ENCODE measurements at places on chromosomes 11 and 22.
A peak's percentile ranks its signal among the peaks of the same experiment; 100 is the strongest.

- DNase-seq: peak; percentile 54
Measured at GRCh38 chr11:68816917-68817419, 24.7 kb downstream of the CPT1A start.

GRCh38 chr11:102464859-102465500, 12.4 kb upstream of the TMEM123 start:
- peak; percentile 54 for DNase-seq

- DNase-seq: no peak
Measured at GRCh38 chr11:61042961-61043540, 59.2 kb upstream of the CD5 start.

DNA sequence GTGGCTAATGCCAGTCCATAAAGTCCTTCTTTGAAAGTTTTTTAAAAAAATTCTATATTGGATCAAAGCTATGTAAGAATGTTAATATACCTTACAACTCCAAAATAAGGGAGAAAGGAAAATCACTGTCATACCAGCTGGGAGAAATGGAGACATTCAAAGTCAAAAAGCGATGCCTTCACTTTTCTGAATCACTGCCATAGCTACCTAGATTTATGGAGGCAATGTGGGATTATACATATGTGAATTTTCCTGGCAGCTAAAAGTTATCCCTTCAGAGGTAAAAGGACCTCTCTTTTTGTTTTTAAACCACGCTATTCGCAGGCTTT, 59.6 kb upstream of the PDE3B start:
- DNase-seq: no peak

DNA sequence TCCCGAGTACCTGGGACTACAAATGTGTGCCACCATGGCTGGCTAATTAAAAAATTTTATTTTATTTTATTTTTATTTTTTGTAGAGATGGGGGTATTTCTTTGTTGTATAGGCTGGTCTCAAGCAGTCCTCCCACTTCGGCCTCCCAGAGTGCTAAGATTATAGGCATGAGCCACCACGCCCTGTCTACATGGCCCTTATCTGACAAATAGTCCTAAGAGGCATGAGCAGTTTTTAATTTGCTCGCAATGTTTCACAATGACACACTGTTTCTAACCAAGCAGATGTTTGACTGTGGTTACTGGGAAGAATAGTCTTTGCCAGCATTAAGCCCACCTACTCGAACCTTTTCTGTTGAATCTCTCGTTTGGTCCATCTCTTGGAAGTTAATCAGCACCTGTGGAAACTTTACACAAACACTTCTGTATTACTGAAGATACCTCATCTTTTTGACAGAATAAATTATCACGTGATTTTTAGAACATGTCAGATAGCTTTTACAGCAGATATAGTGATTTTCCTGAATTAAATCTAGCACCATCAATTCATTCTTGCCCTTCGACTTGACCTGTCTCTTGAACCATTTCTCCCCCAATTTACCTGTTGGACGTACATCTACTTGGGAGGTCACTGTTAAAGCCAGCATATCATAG, 71.4 kb downstream of the MTMR3 start:
- no peak for DNase-seq

DNA sequence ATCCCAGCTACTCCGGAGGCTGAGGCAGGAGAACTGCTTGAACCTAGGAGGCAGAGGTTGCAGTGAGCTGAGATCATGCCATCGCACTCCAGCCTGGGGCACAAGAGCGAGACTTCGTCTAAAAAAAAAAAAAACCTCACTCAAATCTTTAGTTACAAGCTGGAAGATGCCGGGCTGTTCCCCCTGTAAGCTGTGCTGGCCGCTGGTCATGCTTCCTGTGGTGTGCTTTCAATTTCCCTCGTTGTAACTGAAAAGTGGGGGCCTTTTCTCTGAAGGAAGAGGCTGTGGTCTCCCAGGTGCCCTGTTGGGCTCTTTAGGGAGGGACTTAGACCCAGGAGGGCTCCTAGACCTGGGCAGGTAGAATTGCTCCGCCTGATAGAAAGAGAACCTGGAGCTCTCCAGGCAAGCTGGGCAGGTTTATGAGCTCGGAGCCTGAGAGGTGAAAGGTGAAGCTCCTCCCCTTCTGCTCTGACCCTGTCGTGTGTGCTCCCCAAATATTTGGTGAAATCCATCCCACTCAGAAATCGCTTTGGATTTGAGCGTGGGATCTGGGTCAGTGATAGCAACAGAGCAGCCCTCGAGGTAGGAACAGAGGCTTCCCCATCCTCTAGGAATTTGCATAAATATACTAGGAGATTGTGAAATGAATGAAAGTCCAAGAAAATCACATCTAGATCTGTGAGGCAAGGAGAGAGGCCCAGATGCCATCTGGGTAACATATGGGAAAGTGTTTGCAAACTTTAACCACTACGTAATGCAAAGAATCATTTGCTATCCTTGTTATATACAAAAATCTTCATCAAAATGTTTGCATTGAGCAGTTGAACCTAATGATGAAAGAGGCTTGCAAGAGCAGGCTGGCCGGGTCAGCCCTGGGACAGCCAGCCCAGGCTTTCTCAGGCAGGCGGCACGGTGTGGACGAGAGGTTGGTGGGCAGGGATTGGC, 154.3 kb downstream of the FBXO7 start:
- no peak for DNase-seq

DNA sequence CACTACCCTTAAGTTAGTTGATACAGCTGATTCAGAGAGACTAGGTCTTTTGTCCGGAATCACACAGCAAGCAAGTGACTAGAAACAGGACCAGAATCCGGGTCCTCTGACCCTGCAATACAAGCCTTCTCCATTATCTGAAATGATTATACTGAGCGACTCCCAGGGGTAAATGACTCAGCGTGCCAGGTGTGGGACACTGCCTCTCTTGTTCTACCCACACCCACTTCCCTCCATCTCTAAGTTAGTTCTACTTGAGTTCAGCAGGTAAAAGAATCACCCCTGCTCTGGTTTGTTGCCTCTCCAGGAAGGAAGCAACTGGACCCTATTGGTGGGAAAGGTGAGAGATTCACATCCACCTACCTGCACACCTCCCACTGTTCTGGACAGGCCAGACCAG, 156.9 kb downstream of the DBX1 start:
- DNase-seq: no peak

DNA sequence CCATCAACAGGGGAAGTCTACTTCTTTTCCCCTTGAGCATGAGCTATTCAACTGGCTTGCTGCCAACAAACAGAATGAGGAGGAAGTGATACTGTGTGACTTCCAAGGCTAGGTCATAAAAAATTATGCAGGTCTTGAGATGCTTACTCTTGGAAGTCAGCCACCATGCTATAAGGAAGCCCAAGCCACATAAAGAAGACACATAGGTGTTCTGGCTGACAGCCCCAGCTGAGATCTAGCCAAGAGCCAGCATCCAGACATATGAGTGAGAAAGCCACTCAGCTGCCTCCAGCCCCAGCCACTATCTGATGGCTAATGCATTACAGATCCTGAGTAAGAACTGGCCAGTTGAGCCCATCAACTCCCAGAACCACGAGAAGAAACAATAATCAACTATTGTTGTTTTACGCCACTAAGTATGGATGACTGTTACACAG, 31.0 kb upstream of the PPP2R1B start:
- peak; percentile 70 for DNase-seq

- DNase-seq: no peak
Measured at GRCh38 chr11:105767931-105768330, 158.1 kb downstream of the GRIA4 start.

DNA sequence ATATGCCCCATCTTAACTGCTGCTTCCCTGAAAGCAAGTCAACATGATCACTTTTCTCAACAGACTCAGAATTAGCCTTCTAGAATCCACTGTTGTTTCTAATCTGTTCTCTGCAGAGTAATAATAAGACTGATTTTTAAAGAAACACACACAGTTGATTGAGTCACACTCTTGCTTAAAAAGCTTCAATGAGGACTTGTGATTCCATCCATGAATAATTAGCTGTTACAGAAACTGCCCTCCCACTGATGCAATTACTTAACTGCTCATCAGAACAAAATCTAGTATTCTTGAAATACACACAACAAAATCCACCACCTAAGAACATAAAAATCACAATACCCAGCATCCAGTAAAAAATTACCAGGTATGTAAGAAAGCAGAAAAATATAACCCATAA, 100.5 kb upstream of the TIMP3 start:
- no peak for DNase-seq

DNA sequence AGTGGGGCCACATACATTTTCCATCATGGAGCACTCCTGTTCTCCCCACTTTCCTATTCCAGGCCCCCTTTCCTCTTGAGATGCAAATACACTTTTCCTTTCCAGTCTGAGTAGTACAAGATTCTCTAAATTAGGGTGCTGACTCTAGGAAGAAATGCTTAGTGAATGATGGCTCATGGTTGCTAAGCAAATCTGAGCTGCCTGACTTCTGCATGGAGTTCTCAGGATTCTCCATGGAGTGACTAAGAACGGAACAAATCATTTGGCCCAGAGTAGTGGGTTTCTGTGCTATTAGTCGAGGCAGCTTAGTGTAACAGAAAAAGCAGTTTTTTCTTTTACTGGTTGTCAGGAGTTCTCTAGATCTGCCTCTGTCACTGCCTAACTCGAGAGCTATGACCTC, 65.4 kb upstream of the NTM start:
- DNase-seq: no peak

DNA sequence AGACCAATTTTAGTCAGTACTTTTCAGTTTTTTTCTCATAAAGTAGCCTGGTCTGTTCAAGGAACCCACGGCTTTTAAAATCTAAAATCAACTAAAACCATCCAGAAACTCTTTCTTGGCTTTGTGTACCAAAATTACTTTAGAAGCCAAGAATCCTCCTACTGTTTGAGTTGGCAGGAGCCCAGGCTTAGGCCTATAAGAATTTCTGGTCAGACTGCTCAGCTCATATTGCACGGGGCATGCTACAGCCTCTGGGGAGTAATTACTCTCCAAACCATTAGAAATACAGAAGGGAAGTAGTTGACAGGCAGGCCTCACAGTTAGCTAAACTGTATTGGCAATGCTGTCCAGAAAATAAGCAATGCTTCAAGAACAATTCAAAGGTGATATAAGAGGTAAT, 1862.9 kb upstream of the RAG2 start:
- DNase-seq: no peak

DNA sequence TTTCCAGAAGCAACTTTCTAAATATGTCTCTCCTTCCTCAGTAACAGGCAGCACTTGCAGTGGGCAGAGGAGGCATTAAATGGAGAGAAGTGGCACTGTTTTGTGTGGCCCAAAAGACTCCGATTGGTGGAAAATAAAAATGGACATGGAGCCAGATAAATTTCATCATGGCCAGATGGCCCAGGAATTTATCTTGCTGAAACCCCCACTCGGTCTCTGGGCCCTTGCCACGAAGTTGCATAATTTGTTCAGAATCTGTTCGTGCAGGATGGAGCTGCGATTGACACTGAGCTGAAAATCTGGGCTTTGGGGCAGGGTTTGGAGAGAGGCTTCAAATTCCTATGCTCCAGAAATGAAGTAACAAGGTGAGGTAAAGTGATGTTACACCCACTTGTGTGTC, 65.5 kb downstream of the C11orf91 start:
- no peak for DNase-seq

DNA sequence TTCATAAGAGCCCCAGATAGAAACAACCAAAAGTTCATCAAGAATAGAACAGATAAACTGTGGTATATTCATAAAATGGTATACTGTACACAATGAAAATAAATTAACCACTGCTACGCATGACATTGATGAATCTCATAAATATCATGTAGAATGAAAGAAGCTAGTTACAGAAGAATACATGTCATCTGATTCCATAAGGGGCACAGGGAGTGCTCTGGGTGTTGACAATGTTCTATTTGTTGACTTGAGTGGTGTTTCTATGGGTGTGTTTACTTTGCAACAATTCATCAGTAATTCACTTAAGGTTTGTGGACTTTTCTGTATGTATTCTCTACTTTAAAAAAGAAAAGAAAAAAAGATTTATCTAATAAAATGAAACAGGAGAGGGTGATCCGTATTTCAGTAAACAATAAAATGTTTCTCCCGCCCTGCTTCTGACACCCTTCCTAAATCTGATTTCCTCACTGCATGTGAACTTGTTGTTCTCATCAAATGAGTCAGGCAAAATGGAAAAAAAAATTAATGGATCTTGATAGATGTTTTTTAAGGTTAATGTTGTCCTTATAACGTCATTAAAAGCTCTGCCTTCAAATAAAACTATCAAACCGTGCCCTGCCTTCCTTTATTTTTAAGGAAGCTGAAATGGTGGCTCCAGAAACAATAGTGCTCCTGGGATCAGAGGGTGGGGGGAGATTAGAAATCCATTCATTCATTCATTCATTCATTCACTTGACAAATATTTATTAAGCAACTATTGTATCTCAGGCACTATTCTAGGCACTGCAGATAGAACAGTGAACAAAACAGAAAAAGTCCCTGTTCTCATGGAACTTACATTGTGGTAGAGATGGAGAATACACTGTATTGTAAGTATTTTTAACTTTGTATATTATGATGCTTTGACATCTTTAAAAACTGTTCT, 77.2 kb upstream of the CD44 start:
- no peak for DNase-seq

- DNase-seq: no peak
Measured at GRCh38 chr11:14342906-14343305, 16.1 kb downstream of the RRAS2 start.

- no peak for DNase-seq
Measured at GRCh38 chr11:119369132-119369925, 12.2 kb downstream of the USP2 start.

DNA sequence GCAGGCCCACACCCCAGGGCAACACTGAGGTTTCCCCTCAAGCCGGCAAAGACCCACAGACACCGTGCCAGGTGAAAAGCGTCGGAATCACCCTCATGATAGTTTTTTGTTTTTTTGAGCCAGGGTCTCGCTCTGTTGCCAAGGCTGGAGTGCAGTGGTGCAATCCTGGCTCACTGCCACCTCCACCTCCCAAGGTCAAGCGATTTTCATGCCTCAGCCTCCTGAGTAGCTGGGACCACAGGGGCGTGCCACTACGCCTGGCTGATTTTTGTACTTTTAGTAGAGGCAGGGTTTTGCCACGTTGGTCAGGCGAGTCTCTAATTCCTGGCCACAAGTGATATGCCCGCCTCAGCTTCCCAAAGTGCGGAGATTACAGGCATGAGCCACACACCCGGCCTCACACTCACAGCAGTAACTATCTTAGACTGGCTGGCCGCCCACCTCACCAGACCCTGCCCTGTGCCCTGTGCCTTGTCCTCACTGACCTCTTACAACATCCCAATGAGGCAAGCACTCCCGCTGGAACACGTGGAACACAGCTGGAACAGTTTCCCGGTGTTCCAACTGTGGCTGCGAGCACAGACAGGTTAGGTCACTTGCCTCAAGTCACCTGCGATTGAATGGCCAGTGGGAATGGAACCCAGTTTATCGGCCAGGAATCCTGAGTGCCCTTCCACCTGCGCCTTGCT, 21.1 kb downstream of the LRRC10B start:
- DNase-seq: no peak

GRCh38 chr11:120040151-120040840, 97.6 kb downstream of the TRIM29 start:
- DNase-seq: no peak

- DNase-seq: peak; percentile 60
Measured at GRCh38 chr11:68412593-68413475, 47.7 kb upstream of the PPP6R3 start.

- DNase-seq: no peak
Measured at GRCh38 chr11:79274636-79275331, 166.0 kb downstream of the TENM4 start.

GRCh38 chr11:33452836-33453624, 195.8 kb downstream of the HIPK3 start:
- no peak for DNase-seq
